GM23248 (cell line): ENCODE measurements at places on chromosomes 6 and 20.

DNA sequence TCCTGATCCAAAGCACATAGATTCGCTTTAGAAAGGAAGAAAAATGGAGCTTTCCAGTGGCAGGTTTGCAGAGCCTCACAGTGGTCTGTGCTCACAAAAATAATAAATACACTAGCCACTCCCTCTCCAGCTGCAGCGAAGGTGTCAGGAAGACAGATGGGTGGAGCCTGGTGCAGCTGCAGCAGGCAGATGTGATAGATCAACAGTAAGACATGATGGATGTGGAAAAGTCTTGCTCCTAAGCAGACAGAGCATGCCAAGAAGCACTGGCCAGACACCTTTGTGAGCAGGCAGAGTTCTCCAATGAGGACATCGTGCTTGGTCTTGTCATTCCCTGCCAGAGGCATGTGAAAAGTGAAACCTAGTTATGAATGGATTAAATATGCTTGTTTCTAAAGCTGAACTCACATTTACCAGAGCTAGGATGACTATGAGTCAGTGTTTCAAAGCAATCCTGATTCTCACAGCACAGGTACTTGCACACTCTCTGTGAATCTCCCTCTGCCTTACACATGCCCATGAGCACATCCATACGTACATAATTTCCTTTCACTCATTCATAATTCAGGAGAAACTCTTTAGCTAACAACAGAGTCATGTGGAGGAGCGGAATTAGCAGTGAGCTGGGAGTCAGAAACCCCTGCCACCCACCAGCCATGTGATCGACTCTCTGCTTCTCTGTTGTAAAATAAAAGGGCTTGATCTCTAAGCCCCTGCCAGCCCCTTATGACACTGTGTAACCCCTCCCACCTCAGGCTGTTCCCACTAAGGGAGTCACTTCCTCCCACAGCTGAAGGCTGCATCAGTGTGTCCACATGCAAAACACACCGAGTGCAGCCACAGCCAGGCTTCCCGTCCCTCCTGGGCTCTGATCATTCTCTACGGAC, 111.2 kb downstream of the SCML4 start:
- peak; percentile 67 for DNase-seq

- no peak for DNase-seq
Observed at GRCh38 chr6:55734256-55734655, 141.1 kb downstream of the BMP5 start.

- DNase-seq = no peak
Observed at GRCh38 chr6:31187780-31188194, 17.3 kb upstream of the POU5F1 start.

GRCh38 chr6:22717915-22718314, 148.5 kb downstream of the HDGFL1 start:
- no peak for DNase-seq

- DNase-seq = peak; percentile 36
Observed at GRCh38 chr6:73696966-73697655, 1.1 kb downstream of the CD109 start.

DNA sequence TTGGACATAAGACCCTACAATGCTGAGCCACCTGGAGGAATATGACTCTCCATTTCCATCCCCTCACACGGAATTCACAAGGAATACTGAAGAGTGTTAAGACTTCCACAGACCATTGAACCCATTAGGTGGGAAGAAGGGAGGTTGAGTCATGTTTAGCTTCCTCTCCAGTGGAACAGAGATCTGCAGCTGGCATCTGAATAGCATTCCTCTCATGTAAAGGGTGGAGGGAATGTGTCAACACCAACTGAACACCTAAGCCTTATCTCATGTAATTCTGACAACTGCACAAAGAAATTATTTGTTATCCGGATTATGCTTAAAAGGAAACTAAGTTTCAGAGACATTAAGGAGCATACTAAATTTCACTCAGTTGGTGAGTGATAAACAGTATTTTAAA, 705.9 kb downstream of the MAFB start:
- DNase-seq = no peak

GRCh38 chr20:56779452-56780143, 150.5 kb downstream of the TFAP2C start:
- no peak for DNase-seq

- DNase-seq = no peak
Observed at GRCh38 chr6:45136495-45136894, 191.6 kb upstream of the RUNX2 start.

- no peak for DNase-seq
Observed at GRCh38 chr6:126100386-126100785, 114.0 kb downstream of the TRMT11 start.

GRCh38 chr20:62700261-62700930, 8.2 kb upstream of the NTSR1 start:
- DNase-seq = no peak

DNA sequence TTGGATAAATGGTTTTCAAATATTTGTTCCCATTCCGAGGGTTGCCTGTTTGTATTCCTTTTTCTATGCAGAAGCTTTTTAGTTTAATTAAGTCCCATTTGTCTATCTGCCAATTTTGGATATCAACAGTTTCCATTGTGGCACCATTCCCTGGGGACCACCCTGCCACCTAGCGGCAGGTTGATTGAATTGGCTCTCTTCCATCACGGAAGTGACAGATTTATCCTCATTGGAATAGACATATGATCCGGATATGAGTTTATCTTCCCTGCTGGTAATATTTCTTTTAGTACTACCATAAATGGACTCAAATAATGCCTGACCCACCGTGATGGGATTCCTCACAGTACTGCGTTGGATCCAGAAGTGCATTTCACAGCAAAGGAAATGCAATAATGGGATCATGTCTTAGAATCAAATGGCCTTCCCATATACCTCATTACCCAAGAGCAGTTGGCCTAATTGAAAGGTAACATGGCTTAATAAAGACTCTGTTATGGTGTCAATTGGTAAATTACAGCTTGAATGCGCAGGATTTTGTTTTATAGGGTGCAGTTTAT, 327.0 kb downstream of the BMP2 start:
- peak; percentile 29 for DNase-seq

GRCh38 chr6:56860475-56860874, 94.4 kb upstream of the BEND6 start:
- peak; percentile 72 for DNase-seq

GRCh38 chr6:14396826-14397517, 279.4 kb downstream of the CD83 start:
- DNase-seq = peak; percentile 66

GRCh38 chr6:43838276-43839036, 68.4 kb downstream of the VEGFA start:
- peak; percentile 89 for DNase-seq

- no peak for DNase-seq
Observed at GRCh38 chr6:97293198-97293696, 10.2 kb upstream of the MMS22L start.

DNA sequence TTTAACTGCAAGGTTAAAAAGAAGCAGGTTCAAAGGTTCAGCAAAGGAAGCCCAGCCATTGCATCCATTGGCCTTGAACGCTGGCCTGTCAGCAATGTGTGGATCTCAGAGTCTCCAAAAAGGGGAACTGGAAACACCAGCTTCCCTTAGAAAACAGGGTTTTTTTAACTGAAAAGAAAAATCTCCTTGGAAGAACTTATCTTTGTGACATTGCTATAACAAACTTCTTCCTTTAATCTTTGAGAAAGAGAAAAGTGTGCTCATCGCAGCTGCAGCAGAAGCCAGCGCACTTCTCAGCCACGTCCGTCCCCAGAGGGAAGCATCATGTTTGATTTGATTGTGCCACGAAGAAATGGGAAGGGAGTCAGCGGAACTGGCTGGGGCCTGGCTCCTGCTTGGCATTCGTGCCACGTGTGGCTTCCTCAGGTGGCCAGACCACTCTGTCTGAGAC, 215.0 kb downstream of the SYNDIG1 start:
- no peak for DNase-seq

- no peak for DNase-seq
Observed at GRCh38 chr20:20102163-20102562, 49.8 kb downstream of the CFAP61 start.

- no peak for DNase-seq
Observed at GRCh38 chr6:33856031-33856590, 52.3 kb upstream of the MLN start.

GRCh38 chr6:26476896-26477295, 19.1 kb downstream of the BTN2A1 start:
- no peak for DNase-seq

GRCh38 chr20:36792422-36792821, 18.9 kb upstream of the DSN1 start:
- peak; percentile 69 for DNase-seq

DNA sequence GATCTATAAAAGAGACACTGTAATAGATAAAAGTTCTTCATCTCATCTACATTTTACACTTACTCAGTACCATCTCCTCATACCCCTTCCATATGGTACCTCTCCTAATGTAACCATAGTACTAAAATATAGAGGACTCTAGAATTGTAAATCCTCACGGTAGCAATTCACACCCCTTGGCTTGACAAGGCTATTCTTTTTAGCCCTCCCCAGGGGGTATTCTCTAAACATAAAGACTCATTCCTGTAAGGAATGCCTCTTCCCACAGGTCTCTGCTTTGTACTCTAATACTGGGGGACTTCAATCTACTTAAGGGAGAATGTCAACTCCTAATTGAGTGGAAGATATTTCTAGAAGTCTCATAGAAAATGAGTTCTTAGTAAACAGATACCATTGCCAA, 85.9 kb downstream of the VIP start:
- no peak for DNase-seq

GRCh38 chr20:9616833-9617461, 102.6 kb downstream of the LAMP5 start:
- DNase-seq = peak; percentile 81

GRCh38 chr6:71420693-71421328, 132.2 kb downstream of the OGFRL1 start:
- DNase-seq = peak; percentile 99

- DNase-seq = peak; percentile 52
Observed at GRCh38 chr6:45461486-45461885, 83.8 kb upstream of the SUPT3H start.

DNA sequence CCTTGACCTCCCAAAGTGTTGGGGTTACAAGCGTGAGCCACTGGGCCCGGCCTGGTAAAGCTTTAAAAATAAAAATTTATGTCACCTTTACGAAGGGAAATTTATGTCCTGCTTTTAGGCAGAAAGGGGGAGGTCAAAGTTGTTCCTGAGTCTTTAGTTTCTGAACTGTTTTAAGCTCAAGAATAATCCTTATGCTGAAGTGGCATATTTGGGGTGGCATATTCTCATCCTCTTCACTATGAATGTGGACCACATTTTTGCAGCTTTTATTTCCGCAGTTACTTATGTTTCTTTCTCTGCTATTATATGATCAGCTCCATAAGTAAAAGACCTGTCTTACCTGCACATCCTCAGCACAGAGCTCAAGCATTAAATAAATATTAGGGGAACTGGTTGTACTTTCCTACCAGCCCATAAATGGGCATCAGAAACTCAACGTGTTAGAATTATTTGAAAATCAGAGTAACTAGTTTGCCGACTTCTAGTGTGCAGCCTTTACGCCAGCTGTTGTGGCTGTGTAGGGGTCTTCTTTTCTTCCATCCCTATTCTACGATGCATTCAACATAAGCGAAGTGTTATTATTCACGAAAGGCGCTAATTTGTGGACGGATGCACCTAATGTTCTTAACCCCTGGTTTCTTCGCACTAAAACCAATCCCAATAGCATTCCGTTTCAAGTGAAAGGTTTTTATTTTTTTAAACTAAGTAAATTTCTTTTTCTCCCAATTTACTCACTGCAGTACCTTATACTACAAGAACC, 867 bp upstream of the AKAP7 start:
- peak; percentile 2 for DNase-seq

DNA sequence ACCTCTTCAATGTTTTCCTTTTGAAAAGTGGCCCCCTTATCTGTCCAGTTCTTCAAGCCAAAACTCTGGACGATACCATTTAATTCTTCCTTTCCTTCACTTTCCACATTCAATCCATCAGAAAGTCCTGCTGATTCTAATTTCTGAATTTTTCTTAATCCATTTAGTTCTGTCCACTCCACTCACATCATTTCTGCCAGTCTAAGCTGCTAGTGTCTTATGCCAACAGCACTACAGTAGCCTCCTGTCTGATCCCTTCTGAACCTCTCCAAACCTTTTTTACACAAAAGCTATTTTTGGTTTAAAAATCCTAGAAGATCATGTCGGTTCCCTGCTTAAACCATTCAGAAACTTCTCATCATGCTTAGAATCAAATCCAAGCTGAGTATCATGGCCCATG, 24.5 kb upstream of the SNAP25 start:
- no peak for DNase-seq

GRCh38 chr6:113758214-113758613, 98.9 kb upstream of the MARCKS start:
- no peak for DNase-seq

GRCh38 chr6:708237-708598, 15.3 kb upstream of the EXOC2 start:
- no peak for DNase-seq

- peak; percentile 52 for DNase-seq
Observed at GRCh38 chr6:3022765-3023662, 23.3 kb downstream of the NQO2 start.

DNA sequence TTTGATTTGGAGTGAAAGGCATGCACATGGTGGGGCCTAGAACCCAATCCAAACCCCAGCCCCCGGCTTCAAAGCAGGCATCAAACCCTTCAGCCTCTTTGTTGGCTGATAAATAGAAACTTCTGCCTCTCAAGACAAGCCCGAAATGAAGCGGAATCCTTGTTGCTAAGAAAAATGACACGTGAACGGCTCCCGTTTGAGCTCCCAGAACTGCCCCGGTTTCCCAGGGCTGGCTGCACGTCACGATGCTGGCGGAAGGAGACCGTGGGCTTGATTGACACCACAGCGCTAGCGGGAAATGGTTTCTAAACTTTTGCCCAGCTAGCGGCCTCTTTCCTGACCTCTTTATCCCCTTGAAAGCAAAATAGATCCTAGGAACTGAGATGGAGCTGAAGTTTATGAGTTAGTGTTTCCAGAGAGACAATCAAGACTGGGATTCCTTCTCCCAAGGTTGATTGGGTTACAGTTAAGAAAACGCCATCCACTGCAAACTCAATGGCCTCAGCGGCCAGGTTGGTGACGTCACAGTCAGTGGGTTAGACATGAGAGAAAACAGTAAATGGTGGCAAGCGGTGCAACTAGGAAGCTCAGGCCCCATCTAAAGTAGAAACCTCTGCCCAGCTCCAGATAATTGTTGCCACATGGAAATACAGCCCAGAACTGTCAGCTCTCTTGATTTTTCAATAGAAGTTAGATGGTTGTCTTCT, 117.0 kb downstream of the ANKRD60 start:
- peak; percentile 42 for DNase-seq

GRCh38 chr6:150286460-150286859, 82.4 kb upstream of the IYD start:
- DNase-seq = no peak

- peak; percentile 51 for DNase-seq
Observed at GRCh38 chr6:34560366-34561226, 4.5 kb upstream of the SPDEF start.

- DNase-seq = peak; percentile 44
Observed at GRCh38 chr20:62970307-62971210, 18.1 kb downstream of the SLC17A9 start.

DNA sequence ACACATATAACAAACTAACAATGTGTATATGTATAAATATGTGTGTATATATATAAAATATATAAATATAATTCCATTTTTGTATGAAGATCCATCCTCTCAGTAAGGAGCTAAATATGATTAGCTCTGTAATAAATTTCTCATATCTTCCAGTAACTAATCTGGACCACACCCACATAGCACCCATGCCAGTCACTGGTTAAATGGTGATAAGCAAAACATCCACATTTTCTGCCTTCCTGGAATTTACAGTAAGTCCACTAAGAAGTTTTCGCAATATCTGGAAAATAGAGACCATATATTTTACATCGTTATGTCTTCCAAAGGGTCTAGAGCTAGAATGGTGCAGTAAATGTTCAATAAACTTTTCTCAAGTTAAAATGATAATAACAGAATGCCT, 151.5 kb upstream of the STMND1 start:
- DNase-seq = no peak
